ENCODE measurements at places on chromosomes 12 and 14. TPM values are rescaled to one million over a fixed set of nuclear protein-coding genes. Genes with fewer than 3 reads are reported as not detected.

DNA sequence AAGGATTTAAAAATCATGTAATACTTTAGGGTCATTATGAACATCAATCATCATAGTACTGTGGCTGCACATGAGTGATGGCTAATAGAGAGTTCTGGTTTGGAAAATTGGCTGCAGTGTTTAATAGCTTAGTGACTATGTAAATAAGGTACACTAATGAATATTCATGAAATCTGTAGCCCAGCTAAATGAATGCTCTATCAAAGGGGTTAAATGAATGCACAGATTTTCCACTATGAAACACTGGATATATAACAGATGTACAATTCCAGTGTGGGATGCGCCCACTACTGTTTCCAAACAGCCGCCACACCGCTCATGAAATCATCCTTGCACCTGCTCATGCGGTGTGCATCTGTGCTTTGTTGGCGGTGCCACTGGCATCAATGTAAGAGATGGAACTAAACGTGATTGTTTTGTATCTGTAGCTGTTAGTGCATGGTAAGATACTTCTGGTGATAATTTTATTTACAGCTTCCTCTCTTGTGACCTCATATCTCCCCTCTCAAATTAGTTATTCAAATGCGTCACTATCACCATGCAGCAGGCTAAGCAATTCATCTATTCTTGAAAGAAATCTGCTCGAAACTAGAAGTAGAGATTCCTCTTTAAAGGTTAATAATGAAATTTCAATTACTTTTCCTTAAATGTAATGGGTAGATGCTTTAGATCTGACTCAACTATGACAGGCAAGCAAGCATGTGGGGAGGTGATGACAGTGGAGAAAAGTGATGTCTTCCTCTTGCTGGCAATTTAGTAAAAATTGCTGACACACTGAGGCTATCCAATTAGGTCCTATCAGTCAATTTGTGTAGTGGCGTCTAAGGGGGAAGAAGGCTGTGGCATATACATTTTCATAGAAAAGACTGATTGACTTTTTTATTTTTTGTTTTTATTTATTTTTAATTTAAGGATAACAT is 433.6 kb downstream of the AEBP2 start:
- H3K36me3 ChIP-seq: no peaks in the 10 kb centered on the region
- no peaks in the 10 kb centered on the region for H3K27me3 ChIP-seq
- no peaks in the 10 kb centered on the region for H3K4me1 ChIP-seq
- DNase-seq: no peak
- no peak overlapping the region for H3K4me3 ChIP-seq
- H3K27ac ChIP-seq: no peak overlapping the region

- H3K27me3 ChIP-seq: peaks cover 24% of the 10 kb centered on the region
- H3K4me3 ChIP-seq: no peak overlapping the region
- no peak overlapping the region for H3K27ac ChIP-seq
- no peaks in the 10 kb centered on the region for H3K36me3 ChIP-seq
- no peak for DNase-seq
Measured at GRCh38 chr14:67480011-67480410, 8.5 kb downstream of the TMEM229B start.

- H3K4me1 ChIP-seq: no peaks in the 10 kb centered on the region
- H3K27ac ChIP-seq: no peak overlapping the region
- H3K4me3 ChIP-seq: no peak overlapping the region
- H3K27me3 ChIP-seq: no peaks in the 10 kb centered on the region
Measured at GRCh38 chr14:37320106-37320505, 122.4 kb downstream of the MIPOL1 start.

- H3K4me3 ChIP-seq: peak overlapping the region; percentile 99
- DNase-seq: no peak
- peaks cover 5% of the 10 kb centered on the region for H3K27me3 ChIP-seq
- peaks cover 11% of the 10 kb centered on the region for H3K36me3 ChIP-seq
- H3K4me1 ChIP-seq: peaks cover 81% of the 10 kb centered on the region
Measured at GRCh38 chr12:53221203-53222080, 10.6 kb downstream of the RARG start.

The ATF1 gene
- total RNA-seq: 34.0 TPM

DNA sequence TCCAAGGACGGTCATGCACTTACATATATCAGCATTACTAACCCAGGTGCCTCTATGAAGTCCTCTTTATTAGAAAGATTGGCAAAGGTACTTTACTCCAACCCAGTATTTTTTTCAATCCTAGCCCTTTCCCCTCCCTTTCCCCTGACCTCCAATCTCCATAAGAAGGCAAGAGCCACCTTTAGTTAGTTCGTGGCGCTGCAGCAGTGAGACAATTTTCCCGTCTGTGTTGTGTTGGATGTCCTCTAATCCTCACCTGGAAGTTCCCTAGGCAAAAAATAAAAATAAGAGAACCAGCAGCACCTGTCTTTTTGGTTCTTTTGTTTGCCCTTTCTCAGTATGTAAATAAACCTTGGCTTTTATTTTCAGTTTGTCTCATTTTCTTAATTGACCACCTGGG is 439.6 kb upstream of the LRFN5 start:
- DNase-seq: no peak
- H3K36me3 ChIP-seq: no peaks in the 10 kb centered on the region
- no peaks in the 10 kb centered on the region for H3K27me3 ChIP-seq
- no peak overlapping the region for H3K27ac ChIP-seq

The RTL1 gene
- not detected for total RNA-seq

All from HFFc6 (cell line).